NCI-H1930 (cell line): ENCODE measurements at places on chromosomes 5 and 9.

DNA sequence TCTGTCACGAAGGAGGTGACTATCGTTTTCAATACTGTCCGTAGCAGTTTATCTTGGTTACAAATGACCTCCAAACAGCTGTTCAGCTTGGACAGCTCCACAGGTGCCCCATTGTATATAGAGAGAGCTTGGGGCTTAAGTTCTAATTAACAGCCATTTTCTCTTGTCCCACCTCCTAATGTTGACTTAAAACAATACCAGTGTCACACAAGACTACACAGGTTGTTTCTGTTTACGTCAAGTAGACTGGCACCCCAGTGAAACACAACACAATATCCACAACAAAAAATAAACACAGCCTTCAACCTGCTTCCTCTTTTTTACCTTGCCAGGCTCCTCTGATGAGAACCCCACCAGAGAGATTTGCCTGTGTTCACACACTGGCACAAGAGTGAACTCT, 39.8 kb upstream of the TLE1 start:
- DNase-seq, result no peak

DNA sequence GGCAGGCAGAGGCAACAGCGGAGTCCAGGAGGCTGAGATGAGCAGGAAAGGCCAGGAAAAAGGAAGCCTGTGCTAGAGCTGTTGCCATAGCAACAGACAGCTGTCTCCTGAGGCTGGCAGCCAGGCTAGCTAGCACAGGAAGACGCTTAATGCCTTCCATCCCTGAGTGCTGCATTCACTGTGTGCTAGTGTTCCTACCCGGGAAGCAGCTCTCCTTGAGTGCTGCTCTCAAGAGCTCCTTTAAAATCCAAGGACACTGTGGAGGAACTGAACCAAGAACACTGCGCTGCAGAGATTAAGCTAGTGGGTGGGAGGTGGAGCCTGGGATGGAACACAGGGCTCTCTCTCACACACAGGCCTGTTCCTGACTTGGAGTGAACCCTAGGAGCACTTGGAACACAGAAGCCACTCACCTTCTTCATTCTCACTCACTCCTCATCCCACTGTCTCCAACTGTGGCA, 53.5 kb upstream of the IL7R start:
- no peak for DNase-seq

- DNase-seq, result no peak
These were observed 344.2 kb downstream of the SPATA31D1 start for GRCh38 chr9:82332774-82333152.

- DNase-seq, result no peak
These were observed 33.5 kb downstream of the PDGFRB start for GRCh38 chr5:150122158-150122510.

- DNase-seq, result no peak
These were observed 1089.9 kb upstream of the CDH6 start for GRCh38 chr5:30103452-30104202.

DNA sequence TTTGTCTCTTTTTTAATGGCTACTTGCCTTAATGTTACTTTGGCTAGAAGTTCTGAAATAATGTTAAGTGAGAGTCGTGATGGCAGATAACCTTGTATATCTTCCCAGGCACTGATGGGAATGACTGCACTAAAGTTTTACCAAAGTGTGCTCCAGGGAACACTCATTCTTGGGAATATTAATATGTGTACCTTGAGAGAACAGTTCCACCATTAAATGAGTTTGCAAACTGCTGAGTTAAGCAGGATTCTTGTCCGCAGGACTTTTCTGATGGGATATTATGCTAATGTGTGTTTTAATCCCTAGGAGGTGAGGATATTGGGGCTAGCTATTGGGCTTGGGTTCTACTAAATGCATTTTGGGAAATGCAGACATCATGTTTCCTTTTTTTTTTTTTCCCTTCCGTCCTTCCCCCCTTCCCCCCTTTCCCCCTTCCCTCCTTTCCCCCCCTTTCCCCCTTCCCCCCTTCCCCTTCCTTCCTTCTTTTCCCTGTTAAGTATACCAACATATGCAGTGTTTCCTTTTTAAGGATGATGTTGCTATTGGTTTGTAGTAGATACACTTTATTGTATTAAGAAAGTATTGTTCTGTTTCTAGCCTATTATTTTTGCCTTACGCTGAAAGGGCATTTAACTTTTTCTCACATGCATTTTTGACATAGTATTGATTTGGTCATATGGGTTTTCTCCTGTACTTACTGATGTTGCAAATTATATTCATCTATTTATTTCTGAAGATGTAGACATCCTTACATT, 15.5 kb downstream of the ZBTB34 start:
- no peak for DNase-seq

GRCh38 chr9:137977571-137978261, 100.1 kb downstream of the CACNA1B start:
- DNase-seq, result no peak

DNA sequence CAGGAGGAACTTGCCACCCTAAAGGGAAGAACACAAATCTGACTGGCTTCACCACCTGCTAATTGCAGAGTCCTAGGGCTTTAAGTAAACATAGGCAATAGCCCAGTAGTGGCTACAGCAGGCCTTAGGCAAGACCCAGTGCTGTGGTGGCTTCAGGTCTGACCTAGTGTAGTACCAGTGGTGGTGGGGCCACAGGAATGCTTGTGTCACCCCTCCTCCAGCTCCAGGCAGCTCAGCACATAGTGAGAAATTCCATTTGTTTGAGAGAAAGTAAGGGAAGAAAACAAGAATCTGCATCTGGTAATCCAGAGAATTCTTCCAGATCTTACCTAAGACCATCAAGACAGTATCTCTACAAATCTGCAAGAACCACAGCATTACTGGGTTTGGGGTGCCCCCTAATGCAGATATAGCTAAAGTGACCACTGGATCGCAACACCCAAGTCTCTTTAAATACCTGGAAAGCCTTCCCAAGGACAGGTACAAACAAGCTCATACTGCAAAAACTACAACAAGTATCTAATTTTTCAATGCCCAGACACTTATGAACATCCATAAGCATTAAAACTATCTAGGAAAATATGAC, 102.6 kb upstream of the TRPM3 start:
- no peak for DNase-seq

DNA sequence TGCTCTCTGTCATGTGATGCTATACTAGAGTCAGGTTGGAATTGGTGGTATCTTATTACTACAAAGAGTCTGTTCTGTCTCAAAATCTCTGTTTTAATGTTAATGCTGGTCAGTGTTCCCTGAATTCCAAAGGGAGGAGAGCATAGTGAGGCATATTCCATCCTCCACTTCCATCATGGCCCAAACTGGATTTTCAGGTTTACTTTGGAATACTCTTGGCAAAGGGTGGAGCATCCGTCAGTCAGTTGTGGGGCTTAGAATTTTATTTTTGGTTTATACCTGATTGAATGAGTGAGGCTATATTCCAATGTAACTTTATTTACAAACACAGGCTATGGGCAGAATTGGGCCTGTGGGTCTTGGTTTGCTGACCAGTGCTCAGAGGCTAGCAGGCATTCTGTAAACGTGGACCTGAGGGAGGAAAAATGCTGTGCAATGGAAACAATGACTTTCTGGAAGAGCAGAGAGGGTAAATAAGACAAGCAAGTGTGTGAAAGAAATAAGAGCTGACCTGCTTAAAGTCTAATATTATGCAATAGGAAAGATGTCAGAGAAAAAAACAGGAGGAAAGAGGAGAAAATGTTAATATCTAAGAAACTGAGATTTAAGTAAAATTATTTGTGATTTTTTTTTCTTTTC, 106.2 kb upstream of the CLINT1 start:
- no peak for DNase-seq

- DNase-seq, result no peak
These were observed 69.8 kb upstream of the TNFSF8 start for GRCh38 chr9:115000217-115000639.

DNA sequence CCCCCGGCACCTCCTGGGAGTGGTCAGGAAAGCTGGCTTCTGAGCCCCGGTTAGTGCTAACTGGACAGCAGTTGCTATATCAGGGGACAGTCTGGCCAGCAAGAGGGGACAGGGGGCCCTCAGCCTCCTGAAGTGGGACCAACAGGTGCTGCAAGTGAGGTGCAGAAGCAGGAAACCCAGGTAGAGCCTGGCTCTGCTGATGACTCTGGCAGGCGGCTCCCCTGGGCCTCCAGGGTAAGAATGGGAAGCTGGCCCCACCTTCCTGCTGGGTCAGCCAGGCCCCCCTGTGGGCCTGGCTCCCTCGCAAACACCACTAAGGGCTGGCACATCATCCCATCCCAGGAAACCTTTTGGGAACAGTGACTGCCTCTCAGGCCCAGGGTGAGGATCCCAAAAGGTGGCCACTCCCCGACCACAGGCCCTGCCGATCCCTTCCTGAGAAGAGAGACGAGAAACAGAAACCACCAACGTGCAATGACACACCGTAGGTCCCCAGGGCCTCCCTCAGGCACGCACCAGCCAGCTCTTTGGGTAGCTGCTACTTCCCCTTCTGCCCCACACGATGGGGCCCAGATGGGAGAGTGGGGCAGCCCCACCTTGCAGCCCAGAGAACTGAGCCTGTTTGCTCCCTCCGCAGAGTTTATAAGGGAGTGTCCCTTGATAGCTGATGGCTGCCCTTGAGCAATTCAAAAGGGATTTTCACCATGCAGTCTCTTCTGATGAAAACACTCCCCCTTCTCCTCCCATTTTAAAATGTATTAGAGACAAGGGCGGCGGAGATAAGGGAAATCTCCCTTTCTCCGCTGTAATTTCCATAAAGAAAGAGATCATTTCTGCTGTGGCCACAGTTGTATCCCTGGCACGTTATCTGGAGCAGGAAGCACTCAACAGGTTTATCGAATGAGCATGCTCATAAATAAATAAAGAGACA, 76.8 kb downstream of the STK10 start:
- no peak for DNase-seq

DNA sequence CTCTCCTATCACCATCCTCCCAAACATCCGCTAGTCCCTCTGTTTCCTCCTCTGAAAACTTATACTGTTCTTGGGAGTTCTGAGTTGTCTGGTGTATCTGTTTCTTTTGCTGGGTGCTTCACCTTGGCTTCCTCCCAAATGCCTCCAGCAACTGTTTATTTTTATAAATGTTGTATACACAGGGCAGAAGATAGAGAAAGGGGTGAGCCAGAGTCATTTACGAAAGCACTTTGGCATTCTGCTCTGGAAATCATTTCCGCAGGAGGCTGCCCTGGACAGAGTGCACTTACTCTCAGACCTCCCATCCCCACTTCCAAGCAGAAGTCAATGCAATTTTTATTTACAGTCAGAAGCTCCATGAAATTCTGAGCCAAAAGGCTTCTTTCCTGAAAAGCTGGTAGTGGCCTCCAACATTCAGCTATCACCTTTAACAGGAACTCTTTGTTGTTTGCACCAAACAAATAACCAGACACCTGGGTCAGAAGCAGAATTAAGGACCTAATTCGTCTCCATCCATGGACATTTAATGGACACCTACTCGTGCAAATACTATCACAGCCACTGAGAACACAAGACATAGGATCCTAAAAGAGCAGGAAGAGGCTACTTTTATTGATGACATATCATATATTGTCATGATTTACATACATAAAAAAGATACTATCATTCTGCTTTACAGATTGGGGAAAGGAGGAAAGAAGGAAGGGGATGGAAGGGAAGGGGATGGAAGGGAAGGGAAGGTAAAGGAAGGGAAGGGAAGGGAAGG, 229.5 kb upstream of the PAPPA start:
- no peak for DNase-seq

- DNase-seq, result peak; percentile 65
These were observed at the start of gene CDH6 for GRCh38 chr5:31193591-31194467. TSS of gene CDH6 (plus strand) at chr5:31193686. CDS start at chr5:31267474, 73,788 bp downstream.

DNA sequence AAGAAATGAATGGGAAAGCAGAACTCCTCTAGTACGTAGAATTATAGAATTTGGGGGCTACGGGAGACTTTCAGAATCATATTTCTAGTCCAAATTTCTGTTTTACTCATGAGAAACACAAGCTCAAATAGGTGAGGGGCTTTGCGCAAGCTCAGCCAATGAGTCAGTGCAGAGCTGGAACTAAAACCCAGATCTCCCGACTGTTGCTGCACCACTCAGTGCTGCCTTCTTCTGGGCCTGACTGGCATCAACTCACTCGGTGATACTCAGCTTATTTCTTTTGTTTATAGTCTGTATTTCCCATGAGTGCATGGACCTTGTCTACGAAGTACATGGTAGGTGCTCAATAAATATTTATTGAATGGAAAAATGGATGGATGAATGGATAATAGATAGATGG, 280.2 kb downstream of the CDK5RAP2 start:
- DNase-seq, result no peak

DNA sequence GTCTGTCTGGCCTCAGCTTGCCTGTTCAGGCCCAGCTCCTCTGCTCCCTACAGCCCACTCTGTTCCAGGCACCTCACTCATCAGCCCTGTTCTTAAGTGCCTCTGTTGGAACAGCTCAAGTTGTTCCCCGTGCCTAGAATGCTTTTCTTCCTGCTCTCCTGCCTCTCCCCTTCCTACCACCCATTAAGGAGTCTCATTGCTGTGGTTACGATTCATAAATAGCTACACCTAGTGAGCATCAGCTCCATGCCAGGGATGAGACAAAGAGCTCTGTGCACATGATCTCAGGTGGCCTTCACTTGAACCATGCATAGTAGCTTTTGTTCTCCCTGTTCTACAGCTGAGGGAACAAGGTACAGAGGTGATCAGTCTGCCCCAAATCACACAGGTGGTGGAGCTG, 54.3 kb downstream of the PSD2 start:
- DNase-seq, result no peak

DNA sequence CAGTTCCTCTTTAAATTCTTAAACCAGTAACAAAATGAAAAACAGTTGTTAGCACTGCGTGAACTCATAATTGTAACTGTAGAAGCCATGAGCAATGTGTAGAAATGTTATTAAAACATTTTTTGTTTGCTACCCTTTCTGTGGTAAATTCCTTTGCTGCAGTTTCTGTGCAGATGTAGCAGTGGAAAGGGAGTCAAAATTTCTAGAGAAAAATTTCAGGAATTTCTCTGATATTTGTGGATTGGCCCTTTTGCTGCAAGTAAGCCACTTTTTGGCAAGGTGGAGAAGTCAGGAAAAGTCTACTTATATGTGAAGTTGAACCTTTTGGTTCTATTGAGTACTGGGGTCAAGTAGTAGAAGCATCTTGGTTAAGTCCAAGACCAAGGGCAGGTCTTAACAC, 10.1 kb downstream of the FBXL7 start:
- no peak for DNase-seq

DNA sequence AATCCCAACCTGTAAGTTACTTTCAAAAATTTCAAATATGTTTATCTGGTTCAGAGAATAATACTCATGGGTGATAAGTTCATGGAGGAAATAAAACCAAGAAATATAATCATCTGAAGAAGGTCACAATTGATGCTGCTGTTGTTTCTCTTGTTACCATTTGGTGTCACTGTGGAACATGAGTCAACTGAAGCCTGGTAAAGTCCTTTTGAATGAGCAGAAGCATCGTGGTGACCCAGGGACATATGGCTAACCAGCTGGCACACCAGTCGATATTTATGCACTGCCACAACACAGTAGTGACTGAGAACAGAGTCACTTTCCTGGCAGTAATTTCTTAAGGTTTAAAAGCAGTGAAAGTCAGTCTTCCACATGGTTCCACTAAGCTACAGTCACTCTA, 612.9 kb upstream of the TLE4 start:
- no peak for DNase-seq

GRCh38 chr5:169527863-169528262, 55.7 kb upstream of the SPDL1 start:
- DNase-seq, result no peak
